ENCODE measurements at places on chromosomes 6 and 20.

- no peak for DNase-seq
Observed at GRCh38 chr6:169829786-169830185, 78.4 kb downstream of the ERMARD start.

GRCh38 chr6:134920422-134920821 is 29.5 kb downstream of the ALDH8A1 start:
- DNase-seq: no peak

GRCh38 chr6:64256483-64256882 is 620.9 kb downstream of the PHF3 start:
- DNase-seq: no peak

DNA sequence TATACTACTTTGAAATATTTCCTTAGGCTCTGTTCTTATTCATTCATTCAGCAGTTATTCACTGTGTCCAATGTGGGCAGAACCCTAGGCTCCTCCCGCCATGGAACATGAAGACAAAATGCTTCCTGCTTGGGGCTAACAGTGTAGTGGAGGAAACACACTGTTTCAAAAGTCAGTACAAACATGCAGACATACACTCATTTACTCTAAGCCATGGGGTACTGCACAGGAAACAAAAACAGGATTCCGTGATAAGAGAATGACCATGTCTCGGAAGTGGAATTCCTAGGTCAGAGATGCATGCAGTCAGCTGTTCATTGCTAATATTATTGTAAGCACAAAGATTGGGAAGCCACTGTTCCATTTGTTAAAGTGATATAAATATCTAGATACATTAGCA is 18.4 kb upstream of the FAM209A start:
- DNase-seq: peak; percentile 31

DNA sequence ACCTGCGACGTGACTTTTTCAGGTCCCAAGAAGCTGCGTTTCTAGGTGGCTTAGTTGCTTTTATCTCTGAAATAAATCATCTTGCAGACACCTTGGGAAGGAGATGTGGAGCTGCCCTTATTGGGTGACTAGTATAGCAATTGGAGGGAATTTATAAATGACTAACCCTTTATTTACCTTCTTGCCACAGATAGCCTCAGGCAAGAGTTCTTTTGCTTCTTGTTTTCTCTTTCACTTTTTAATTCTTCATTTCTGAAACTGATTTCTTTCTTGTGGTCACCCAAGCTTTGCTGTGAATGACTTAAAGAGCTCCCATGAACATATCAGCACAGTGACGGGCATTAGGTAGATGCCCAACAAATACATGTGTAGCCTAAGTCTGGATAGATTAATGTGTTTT is 3.0 kb downstream of the ADGRF4 start:
- no peak for DNase-seq

- DNase-seq: no peak
Observed at GRCh38 chr6:44039839-44040350, 87.4 kb downstream of the MRPL14 start.

DNA sequence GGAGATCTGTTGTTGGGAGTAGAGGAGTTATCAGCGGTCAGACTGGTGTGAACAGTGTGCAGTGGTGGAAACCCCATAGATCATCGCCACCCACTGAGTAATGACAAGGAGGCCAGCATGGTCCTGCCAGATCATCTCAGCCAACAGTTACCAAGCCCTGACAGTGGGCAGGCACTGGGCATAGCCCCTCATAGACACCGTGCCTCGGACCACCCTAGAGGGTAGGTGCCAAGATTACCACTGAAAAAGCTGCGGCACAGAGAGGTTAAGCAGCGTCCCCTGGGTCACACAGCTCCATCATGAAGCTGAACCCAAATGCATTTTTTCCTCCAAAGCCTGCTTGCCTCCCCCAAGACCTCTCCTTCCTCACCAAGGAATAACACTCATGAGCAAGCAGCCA is 21.5 kb upstream of the BMP7 start:
- no peak for DNase-seq

DNA sequence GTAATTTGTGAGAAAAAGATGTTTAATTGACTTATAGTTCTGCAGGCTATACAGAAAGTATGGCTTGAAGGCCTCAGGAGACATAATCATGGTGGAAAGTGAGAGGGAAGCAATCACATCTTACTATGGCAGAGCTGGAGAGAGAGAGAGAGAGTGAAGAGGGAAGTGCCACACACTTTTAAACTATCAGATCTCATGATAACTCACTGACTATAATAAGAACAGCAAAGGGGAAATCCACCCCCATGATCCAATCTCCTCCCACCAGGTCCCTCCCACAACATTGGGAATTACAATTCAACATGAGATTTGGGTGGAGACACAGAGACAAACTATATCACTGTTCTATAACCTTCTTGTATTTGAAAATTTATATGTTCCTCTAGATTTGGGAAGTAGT is 117.2 kb upstream of the BMP5 start:
- no peak for DNase-seq

DNA sequence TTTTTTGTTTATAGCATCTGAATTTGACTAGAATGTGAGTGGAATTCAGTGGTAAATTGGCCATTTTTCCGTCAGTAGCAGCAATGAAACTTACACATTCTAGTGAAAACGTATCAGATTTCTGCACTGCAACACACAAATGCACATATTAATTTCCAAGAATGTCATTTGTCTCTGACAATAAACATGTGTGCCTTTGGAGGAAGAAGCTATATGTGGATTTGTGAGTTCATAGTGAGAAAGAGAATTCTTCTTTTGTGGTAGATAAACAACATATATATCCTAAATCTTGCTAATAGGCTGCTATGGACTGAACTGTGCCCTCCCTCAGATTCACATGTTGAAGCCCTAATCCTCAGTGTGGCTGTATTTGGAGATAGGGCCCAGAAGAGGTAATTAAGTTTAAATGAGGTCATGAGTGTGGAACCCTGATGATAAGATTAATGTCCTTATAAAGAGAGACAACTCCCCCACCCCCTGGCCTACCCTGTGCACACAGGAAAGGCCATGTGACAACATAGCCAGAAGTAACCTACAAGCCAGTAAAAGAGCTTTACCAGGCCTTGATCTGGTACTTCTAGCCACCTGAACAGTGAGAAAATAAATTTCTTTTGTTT is 200.2 kb upstream of the EYA4 start:
- no peak for DNase-seq

- no peak for DNase-seq
Observed at GRCh38 chr6:105783333-105783935, 302.7 kb upstream of the PRDM1 start.

GRCh38 chr6:157814883-157815282 is 8.2 kb upstream of the SNX9 start:
- DNase-seq: no peak

DNA sequence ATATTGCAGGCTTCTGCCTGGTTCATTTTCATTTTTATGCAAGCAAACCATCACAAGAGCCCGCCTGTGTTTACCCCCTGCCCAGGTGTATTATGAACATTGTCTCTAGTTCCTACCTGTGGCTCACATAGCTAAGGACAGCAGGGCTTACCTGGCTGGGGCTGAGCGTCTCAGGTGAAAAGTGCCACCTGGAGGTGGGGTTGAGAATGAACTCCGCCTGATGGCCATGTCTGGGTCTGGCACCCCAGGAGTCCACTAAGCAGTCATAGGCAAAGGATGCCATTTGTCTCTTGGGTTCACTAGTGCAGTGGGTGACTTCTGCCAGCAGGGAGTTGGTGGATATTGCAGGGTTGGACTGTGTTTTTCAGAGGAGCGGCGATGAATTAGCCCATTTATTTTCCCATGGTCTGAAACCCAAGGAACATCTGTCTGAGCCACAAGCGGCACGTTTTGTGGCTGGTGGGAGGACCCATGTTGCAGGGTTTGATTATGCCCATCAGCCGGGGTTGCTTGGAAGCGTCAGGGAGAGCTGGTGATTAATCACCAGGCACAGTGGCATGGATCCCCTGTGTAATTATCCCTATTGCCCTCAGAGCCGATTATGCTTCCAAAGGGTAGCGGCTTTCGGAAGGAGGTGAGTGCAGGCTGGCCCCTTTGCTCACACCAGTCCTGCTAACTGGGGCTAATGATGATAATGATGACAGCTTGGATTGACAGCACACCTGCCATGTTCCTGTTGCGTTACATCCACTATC is 92.1 kb downstream of the CDH26 start:
- DNase-seq: no peak

DNA sequence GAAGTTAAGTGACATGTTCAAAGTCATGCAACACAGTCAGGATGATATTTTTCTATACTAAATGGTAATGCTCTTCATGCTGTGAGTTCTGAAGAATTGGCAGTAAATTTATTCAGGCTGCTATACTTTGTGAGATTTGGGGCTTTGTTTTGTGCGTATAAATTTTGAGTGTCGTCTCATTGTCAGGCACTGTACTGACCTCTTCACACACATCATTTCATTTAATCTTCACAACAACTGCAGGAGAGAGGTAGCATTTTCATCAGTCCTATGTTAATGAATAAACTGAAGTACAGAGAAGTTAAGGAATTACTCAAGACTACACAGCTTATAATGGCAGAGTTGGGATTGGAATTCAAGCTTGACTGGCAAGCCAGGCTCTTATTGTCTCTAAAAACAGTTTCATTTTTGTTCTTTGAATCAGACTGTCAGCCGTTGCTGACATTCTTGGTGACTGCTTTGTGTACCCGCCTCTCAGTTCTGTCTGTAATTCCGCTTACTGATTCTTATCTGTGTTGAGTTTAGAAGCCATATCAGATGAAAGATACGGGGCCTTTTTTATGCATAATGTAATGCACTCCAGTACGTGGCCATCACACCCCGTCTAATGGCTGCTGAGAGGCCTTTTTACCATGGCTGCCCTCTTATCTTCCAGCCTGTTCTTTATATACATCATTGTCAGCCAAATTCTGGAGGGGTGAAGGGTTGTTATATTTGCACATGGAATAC is 274.9 kb downstream of the UTRN start:
- peak; percentile 62 for DNase-seq

DNA sequence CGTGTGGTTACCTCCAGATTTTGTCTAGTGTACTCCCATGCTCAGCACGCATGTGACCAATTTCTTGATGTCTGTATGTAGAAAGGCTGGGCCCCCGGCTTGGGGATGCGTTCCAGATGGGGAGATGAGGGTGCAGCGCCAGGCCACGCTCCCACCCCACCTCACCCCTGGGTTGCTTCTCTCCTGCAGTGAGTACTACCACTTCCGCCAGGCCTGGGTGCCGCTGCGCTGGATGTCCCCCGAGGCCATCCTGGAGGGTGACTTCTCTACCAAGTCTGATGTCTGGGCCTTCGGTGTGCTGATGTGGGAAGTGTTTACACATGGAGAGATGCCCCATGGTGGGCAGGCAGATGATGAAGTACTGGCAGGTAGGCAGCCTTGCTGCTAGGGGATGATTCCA is 11.5 kb upstream of the SRF start:
- DNase-seq: no peak

GRCh38 chr6:49639177-49639817 is 2.7 kb upstream of the RHAG start:
- no peak for DNase-seq

All from iris pigment epithelial cell (primary cell).